ENCODE measurements at places on chromosomes 1 and 21.
A peak's percentile ranks its signal among the peaks of the same experiment; 100 is the strongest.

GRCh38 chr1:26378088-26378878, 5.7 kb upstream of the ZNF683 start:
- no peak for DNase-seq

GRCh38 chr1:34663031-34663430, 91.8 kb upstream of the GJB5 start:
- DNase-seq = no peak

GRCh38 chr1:23563755-23564374, 4.6 kb upstream of the ID3 start:
- no peak for DNase-seq

GRCh38 chr1:42170779-42171621, 6.5 kb upstream of the GUCA2A start:
- DNase-seq = peak; percentile 23

- peak; percentile 88 for DNase-seq
These were observed at the start of gene CCDC181 for GRCh38 chr1:169427081-169427641. Gene CCDC181, minus strand, starts transcription at chr1:169427474. Its CDS starts 2,547 bp downstream, at chr1:169424927.

DNA sequence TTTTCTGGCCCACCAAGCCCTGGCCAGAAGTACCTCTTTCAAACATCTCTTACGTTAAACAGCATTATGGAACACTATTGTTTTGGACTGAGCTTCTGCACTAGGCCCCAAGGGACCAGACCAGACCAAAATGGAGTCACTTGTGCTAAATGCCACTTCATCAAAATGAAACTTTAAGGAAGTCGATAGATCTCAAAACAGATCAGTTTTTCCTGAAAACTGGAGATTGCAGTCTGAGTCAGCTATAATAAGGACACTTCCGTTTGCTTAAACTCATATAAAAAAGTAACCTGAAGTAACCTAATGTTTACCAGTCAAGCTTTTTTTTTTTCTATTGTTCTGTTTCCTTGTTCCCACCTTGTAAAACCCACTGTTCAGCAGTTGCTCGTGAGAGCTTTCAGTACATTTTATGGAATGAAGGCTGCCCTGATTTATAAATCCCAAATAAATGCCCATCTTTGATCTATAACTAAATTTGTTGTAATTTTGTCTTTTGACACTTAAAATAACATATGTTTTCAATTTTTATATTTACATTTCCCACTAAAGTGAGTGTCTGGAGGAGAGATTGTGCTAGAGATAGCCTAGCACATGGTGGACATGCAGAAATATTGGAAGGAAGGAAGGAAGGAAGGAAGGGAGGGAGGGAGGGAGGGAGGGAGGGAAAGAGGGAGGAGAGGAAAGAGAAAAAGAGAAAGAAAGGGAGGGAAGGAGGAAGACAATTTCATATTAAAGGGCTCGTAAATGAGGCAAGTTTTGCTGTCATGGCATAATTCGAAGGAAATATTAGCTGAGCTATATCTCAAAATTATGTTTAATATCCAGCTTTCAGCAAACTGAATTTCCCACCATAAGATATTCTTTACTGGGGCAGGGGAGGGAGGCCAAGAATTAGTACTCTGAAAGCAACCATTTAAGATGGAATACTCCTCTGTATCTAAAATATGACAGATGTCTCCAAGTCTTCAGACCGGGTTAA, 77.0 kb upstream of the CXADR start:
- DNase-seq = no peak

- no peak for DNase-seq
These were observed 22.4 kb upstream of the NPPB start for GRCh38 chr1:11880911-11881748.

GRCh38 chr1:179925922-179926849, 28.4 kb upstream of the CEP350 start:
- no peak for DNase-seq

- DNase-seq = no peak
These were observed 12.2 kb downstream of the PLEKHO1 start for GRCh38 chr1:150161747-150162581.

GRCh38 chr1:87956750-87957149, 628.1 kb downstream of the LMO4 start:
- no peak for DNase-seq

- DNase-seq = no peak
These were observed 29.0 kb downstream of the TRIM45 start for GRCh38 chr1:117092594-117092993.

DNA sequence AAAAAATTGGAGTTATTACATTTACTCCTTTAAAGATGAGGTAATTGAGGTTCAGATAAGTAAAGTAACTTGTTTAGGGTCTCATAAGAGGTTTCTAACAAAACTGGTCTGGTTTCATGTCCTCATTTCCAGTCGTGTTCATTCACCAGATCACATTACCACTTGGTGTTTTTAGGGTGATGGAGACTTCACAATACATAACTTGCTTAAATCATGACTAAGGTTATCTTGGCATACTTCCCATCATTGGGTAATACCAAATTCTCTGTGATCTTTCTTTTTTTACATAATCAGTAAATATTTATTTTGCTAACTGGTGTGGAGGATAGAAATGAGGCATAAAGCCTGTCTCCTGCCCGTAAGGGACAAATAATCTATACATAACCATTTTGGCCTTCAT, 31.6 kb upstream of the RPTN start:
- DNase-seq = no peak

Measured in NCI-H1694 (cell line).